HFFc6 (cell line): ENCODE measurements at places on chromosomes 5 and 9. TPM values are rescaled to one million over a fixed set of nuclear protein-coding genes. Genes with fewer than 3 reads are reported as not detected.
A peak's percentile ranks its signal among the peaks of the same experiment; 100 is the strongest.

Gene SPEF2
- 1.6 to 2.6 TPM (median 2.2 TPM) in 3 replicates for total RNA-seq

DNA sequence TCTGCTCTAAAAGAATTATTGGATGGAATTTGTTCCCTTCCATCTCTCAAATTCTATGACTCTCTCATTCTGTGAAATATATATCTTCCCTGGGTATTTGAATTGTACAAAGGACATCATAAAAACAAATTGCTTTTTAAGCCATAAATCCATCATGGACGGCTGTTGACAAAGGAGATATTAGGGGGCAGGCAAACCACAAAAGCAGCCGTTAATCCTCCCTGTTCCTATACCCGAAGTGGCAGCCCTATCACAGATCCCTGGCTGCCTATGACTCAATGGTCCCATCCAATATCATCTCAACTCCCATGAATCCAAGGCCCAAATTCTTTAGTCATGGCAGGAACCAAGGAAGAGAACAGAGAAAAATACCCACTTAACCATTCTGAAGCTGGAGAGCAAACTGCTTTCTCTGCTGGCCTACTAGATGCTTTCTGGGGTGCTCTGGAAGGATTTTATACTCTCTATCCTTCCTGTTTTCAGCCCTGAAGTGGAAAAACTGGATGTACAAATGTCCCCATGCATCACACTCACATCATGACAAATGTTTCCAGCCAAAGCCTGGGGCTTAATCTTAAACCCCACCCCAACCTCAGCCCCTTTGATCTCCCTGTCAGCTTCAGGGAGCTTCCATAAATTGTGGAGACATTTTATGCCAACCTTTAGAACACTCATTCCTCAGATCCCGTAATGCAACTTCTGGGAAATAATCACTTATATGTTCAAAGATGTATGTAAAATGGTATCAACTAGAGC is 59.5 kb downstream of the FAM114A2 start:
- no peak for DNase-seq

- peak; percentile 57 for DNase-seq
Measured at GRCh38 chr5:171595801-171596231, 176.4 kb downstream of the FGF18 start.

- DNase-seq: no peak
Measured at GRCh38 chr9:108281696-108282095, 574.1 kb downstream of the ACTL7B start.

DNA sequence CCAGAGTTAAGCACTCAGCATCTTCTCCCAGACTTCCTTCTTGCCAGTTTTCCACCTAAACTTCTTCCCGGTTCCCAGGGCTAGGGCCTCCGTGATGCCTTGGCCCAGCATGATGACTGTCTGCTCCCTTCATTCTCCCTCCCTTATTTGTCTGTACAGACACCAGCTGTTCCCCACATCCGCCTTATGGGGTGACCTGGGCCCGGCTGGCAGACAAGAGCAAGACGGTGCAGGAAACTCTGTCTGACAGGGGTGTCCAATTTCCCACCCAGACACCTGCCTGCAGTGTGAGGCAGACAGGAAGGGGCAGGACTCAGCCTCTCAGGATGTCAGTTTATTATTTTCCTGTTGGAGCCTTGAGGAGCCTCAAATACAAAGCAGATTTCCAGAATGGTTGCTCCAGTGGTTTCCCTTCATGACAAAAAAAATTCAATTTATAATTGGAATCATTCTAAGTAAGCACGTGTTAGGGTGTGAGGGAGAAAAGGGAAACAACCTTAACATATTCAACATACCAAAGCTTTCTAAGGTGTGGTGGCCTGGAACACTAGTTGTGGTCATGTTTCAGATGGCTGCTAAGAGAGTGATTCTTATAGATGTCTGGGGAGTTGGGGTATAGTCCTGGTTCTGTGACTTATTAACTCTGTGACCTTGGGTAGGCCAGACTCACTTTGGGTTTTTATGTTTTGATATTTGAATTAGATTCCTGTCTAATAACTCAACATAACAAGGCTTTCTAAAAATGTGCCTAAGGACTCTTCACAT is 234.5 kb downstream of the PAPPA start:
- peak; percentile 6 for DNase-seq

- DNase-seq: no peak
Measured at GRCh38 chr5:14557203-14557770, 24.3 kb upstream of the OTULINL start.

GRCh38 chr9:2138646-2139045 is 123.5 kb downstream of the SMARCA2 start:
- DNase-seq: no peak

- no peak for DNase-seq
Measured at GRCh38 chr9:135023786-135024405, 63.6 kb upstream of the OLFM1 start.

- DNase-seq: peak; percentile 76
Measured at GRCh38 chr5:53373451-53374158, 106.8 kb upstream of the FST start.
